ENCODE measurements at places on chromosomes 3 and 15.

GRCh38 chr3:108133858-108134554 is 43.2 kb upstream of the CD47 start:
- no peak for DNase-seq

GRCh38 chr3:98811048-98811447 is 47.9 kb downstream of the ST3GAL6 start:
- DNase-seq: no peak

GRCh38 chr3:168216851-168217250 is 121.1 kb upstream of the GOLIM4 start:
- no peak for DNase-seq

DNA sequence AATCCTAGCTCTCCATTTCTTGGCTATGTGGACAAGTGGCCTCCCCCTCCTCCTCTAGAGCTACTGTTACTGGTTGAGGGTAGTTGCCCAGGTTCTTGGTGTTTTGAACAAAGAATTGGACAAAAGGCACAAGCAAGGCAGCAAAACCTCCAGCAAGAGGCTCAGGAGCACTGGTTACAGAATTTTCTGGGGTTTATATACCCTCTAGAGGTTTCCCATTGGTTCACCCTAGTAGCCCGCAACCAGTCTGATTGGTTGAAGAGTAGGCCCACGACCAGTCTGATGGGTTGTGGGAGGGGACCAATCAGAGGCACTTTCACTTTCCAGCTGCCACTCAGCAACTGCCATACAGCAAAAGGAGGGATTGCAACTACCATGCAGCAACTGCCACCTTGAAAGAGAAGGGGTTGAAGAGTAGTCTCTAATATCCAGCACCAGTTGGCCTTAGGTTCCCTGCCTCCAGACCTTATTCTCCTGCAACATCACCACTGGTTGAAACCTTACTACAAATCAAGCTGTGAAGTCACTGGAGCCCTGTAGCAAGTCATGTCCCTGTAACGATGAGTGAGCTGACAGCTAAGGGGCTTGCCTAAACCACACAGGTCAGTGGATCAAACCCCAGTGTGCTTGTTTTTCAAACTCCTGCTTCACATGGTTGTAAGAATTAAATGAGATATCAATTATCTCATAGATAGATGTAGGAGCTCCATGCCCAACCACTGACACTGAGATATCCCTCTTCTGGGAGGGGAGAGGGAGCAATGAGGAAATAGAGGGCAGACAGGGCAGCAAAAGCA is 2.9 kb upstream of the C15orf39 start:
- DNase-seq: no peak

GRCh38 chr3:108102420-108103039 is 11.7 kb upstream of the CD47 start:
- no peak for DNase-seq

DNA sequence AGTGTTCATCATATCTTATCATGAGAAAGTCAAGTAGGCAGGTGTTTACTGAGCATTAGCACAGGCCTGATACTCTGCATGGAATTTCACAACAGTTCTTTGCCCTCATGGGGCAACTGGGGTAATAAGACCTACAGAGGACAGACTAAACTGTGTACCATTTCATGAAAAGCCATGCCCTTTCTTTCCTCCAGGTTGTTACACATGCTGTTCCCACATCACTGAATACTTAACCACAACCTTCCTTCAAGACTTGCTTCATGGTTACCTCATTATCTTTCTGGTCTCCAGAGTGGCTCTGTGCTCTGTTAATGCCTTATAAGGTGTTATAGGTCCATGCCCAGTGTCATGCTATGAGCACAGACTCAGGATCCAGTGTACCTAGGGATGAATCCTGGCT is 28.2 kb upstream of the RSL24D1 start:
- DNase-seq: no peak

Measured in activated CD4-positive, alpha-beta T cell treated with anti-CD3 and anti-CD28 coated beads for 24 hours (primary cell).